Stimulated activated CD4-positive, alpha-beta T cell treated with anti-CD3 and anti-CD28 coated beads, Interleukin-1b, Interleukin-23, amount 100 ng/mL, for 48 hours (primary cell): ENCODE measurements at places on chromosomes 3 and 15.

DNA sequence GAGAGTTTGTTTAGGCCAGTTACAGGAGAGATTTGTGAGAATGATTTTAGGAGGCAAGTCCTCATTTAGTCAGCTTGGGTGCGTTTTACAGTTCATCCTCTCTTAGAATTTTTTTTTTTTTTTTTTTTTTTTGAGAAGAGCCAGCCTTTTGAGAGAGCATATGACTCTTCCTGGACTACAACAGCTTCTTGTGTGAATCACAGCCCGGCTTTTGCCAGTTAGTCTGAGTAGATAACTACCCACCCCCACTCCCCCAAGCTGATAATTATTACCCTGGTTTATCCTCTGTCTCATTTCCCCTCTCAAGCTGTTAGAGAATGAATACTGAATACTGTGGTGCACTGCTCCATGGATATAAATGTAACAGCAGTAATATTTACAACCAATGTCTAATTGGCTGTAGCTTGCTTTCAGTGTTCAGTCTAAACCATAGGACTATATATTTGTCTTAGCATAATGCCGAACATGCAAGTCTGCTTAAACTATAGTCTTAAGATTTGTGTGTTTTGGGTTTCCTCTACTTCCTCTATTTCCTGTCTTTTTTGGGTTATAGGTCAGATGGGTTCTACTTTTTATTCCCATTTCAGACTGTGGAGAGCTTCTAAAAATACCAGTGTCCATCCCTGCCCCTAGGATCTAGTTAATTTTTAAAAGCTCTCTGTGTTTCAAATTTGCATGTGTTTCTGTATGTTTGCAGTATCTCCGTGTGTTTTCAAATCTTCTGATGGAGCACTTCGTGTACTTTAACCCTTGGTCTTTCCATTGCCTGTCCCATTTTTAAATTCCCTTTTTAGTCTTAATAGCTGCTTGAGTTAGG, 8.0 kb downstream of the CHD2 start:
- peak; percentile 42 for DNase-seq

- DNase-seq, result no peak
These were observed 249.9 kb downstream of the SHOX2 start for GRCh38 chr3:157856078-157856939.

- DNase-seq, result no peak
These were observed 2.2 kb downstream of the SATB1 start for GRCh38 chr3:18422972-18423371.

GRCh38 chr3:63654931-63655330, 2.5 kb downstream of the SNTN start:
- no peak for DNase-seq

DNA sequence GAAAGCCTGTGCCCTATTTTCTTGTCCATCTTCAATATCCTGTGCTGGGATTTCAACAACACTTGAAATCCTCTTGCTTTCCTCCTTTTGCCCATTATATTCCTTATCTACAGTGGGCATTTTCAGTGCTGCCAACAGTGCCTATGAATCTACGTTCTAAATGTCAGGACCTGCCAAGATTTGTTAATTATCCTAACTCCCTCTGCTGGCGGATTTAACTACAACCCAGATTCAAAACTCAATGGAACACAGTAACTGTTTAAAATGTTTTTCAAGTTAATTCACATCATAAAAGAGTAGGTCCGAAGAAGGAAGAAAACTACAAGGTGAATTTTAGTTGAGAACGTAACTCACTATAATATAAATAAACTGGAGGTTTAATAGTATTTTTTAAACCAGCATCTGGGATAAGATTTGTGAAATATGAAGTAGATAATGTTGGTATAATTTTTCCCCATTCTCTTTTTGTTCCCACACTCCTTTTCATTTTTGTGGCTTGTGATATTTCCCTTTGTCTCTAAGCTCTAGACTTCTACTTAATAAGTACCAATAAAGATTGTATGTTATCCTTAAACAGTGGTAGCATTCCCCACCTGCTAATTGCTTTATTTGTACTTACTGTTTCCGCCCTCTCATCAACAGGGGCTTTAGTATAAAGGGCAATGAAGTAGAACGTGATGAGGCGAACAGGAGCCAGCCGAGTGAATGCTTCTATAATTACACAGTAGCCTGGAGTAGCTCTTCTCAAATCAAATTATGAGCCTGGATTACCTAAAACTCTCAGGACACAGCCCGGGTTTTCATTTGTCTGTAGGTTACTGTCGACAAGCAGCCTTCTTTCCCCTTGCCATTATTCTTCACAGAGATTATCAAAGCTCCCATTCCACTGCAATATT, 302.5 kb upstream of the ATP11B start:
- no peak for DNase-seq

GRCh38 chr3:187227658-187228258, 30.5 kb downstream of the RTP1 start:
- DNase-seq, result no peak

- no peak for DNase-seq
These were observed 107.7 kb downstream of the WDR76 start for GRCh38 chr15:43934480-43934879.

GRCh38 chr3:58646503-58646902, 20.1 kb downstream of the FAM3D start:
- no peak for DNase-seq

GRCh38 chr3:188507244-188507720, 353.3 kb downstream of the LPP start:
- no peak for DNase-seq

DNA sequence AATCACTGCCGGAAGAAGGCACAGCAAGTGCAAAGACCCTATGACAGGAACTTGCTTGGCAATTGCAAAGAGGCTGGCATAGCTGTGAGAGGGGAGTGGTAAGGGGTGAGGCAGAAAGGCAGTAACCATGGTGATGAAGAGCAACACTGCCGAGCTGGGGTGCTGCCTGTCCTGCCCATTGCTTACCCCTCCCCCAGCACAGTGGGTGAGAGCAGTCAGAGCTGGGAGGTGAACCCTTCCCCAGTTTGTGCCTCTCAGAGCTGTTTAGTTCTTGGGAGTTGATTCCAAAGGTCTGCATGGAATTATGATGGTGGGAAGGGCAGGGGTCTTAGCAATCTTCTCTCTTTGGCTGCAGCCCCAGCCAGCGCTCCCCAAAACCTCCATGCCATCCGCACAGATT, 8.8 kb downstream of the TYRO3 start:
- no peak for DNase-seq

DNA sequence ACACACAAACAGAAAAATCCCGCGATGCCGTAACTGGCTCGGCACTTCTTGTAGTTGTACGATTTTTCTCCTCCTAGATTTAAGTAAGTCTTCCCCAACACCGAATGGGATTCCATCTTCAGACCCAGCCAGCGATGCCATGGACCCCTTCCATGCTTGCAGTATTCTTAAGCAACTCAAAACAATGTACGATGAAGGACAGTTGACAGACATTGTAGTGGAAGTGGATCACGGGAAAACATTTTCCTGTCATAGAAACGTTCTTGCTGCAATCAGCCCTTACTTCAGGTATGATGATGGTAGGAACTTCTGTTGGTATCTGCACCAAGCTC, 763 bp downstream of the KBTBD8 start:
- no peak for DNase-seq

- no peak for DNase-seq
These were observed 483.7 kb upstream of the DPH6 start for GRCh38 chr15:36029606-36030210.

GRCh38 chr3:58013973-58014649, 5.9 kb downstream of the FLNB start:
- DNase-seq, result no peak

DNA sequence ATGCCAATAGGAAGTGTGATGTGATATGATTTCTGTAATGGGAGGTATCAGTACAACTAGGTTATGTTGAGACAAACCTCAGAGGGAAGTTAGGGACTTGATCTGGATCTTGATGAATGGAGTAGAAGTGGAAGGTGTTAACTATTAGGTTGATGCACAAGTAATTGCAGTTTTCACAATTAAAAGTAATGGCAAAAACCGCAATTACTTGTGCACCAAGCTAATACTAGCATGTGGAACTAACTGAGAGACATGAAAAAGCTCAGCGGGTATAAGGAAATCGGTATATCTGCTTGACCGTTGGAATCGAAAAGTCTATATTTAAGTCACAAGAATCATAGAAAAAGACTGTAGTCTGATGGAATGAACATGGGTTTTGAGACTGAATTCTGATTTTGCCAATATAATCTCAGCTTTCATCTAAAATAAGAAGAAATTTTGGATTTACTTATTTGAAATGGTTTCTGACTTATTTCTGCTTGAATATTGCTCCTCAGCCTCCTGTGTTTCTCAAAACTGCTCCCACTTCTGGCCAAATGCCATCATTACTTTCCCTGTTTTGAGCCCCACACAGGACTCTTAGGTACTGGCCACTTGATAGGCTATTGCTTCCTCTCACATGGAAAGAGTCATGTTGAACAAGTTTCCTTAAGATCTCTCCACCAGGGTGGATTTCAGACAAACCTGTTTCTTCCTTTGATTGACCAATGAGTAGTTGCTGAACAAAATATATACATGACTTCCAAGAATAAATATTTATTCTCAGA, 271.5 kb upstream of the COL8A1 start:
- no peak for DNase-seq

- no peak for DNase-seq
These were observed 50.4 kb upstream of the TBC1D21 start for GRCh38 chr15:73822998-73823397.

DNA sequence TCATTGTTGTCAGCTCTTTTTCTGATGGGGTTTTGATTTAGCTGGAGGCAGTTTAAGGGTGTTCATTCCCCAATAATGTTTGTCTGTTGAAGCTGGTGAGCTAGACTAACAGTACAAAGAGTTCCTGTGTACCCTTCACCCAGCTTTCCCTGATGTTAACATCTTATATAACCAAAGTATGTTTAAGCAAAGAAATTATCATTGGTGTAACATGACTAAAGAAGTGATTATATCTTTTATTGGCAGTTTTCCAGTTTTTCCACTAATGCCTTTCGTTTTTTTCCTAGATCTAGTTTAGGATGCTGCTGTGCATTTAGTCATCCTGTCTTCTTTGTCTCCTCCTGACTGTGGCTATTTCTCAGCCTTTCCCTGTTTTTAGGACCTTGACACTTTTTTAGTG, 165.6 kb downstream of the LPP start:
- DNase-seq, result no peak

DNA sequence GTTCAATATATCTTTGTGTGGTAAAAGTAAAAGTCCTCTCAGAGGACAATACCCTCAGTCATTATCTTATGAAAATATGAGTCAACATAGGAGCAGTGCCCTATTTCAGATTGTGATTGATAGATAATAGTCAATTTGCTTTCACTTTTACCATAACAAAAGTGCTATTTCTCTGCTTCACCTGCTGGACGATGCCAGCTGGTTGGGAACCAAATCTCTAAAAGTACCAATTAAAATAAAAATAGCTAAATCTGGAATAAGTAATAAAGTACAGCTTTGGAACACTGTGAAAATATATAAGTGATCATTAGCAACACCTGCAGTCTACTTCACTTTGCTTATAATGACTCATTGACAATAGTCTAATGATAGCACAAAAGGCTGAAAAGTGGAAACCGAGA, 390.3 kb upstream of the AGTR1 start:
- no peak for DNase-seq

- DNase-seq, result no peak
These were observed 40.9 kb downstream of the C2CD4A start for GRCh38 chr15:62107571-62108121.

DNA sequence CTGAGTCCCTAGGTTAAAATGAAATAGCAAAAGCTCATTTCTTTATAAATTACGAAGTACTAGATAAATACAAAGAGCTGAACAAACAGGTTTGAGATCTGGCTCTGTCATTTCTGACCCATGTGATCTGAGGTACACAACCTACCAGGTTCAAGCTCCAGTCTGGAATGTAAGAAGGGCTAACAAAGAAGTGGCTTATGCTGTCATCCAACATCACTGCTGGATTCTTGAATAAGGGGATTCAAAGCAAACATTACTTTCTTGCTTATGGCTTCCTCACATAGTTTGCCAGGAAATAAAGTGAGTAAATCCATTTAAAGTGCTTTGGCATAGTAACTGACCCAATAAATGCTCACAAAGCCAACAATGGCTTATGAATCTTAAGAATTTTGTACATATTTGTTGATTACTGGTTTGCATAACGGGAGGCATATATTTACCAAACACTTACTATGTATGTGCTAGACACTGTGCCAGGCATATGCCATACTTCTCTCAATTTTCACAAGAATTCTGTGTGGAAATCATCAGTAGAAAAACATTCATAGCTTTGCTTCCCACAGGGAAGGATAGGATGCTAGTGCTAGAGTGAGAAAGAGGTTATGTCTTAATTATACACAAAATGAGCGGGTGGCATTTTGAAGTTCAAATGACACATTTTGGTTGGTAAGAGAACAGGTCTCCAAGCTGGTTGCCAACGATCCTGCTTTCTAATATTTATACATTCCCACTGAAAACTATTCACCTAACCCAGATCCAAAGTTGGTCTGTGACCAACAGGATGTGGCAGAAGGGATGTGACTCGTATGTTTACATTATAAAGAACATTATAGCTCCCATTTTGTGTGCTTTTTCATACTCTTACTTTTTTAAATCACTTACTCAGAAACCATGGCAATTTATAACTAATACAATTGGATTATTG, 38.7 kb upstream of the CSPG5 start:
- no peak for DNase-seq

DNA sequence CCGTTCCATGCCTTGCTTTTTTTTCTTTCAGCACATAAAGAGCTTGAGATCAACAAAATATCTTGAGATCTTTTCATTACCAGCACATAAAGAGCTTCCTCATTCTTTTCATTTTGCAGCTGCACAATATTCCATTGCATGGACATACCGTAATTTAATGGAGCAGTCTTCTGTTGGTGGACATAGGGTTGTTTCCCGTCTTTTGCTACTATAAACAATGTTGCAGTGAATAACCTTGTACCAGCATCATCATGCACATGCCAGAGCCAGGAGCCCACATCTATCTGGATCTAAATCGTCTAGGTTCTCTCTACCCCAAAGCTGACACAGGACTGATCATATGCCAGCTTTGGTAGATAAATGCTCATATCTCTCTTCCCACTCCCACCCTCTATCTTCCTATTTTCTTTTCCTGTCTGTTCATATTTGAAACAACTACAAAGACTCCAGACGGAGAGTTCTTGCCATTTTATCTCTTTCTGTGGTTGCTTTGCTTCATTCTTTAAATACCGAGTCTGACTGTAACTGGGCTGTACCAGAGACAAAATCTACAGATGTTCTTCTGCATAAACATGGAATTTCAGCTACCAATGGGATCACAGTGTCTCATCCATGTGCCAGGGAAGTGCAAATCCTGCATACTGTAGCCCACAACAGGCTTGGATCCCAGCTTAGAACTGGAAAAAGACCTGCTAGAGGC, 47.1 kb upstream of the AKAP13 start:
- DNase-seq, result no peak

DNA sequence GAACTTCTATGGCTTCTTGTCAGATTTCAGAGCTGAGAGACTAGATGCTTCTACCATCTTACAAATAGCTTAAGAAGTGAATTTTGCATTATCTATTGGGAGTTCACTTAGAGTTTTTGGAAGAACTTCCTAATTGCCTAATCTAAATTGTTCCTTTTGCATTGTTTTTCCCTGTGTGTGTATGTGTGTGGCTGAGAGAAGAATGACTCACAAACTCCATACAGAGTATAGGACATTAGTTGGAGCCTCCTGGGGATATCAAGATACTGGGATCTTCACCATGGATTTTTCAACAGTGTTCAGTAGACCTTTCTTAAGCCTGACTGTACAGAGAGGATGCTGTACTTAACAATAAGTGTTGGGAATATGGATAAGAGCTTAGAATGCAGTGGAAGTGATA, 10.9 kb downstream of the TLNRD1 start:
- no peak for DNase-seq
